ENCODE measurements at places on chromosomes 1 and 21. TPM values are rescaled to one million over a fixed set of nuclear protein-coding genes. Genes with fewer than 3 reads are reported as not detected.

GRCh38 chr21:41663805-41664788, 102.8 kb downstream of the RIPK4 start:
- H3K4me3 ChIP-seq, result no peak overlapping the region
- DNase-seq, result no peak
- H3K27me3 ChIP-seq, result no peaks in the 10 kb centered on the region
- H3K27ac ChIP-seq, result peak overlapping the region; percentile 82
- no peaks in the 10 kb centered on the region for H3K36me3 ChIP-seq
- H3K4me1 ChIP-seq, result peaks cover 24% of the 10 kb centered on the region

DNA sequence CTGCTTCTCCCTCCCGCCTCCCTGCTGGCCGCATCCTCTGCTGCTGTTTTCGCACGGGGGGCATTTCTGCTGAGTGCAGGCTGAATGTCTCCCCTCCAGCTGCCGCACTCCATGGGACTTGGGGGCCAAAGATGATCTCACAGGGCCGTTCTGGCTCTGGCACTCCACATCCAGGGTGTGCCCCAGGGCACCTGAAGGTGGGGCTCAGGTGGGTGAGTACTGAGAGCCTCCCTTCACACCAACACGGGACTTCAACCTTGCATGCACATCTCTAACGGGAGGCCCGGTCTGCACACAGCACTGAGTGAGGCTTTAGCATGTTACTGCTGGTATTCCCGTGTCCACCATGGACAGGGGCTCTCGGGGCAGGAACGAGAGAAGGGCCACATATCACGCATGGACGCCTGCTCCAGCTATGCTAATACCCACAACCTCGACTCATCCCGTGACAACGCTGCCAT, 88.9 kb downstream of the DMRTB1 start:
- H3K4me3 ChIP-seq, result no peak overlapping the region
- no peak for DNase-seq
- H3K27me3 ChIP-seq, result no peaks in the 10 kb centered on the region
- H3K27ac ChIP-seq, result no peak overlapping the region
- H3K4me1 ChIP-seq, result no peaks in the 10 kb centered on the region
- no peaks in the 10 kb centered on the region for H3K36me3 ChIP-seq

GRCh38 chr21:14353231-14353630, 29.7 kb downstream of the HSPA13 start:
- H3K27ac ChIP-seq, result no peak overlapping the region
- no peak overlapping the region for H3K4me3 ChIP-seq
- H3K36me3 ChIP-seq, result no peaks in the 10 kb centered on the region
- no peaks in the 10 kb centered on the region for H3K4me1 ChIP-seq
- no peak for DNase-seq

GRCh38 chr1:22919341-22920025, 53.2 kb downstream of the LACTBL1 start:
- H3K4me3 ChIP-seq, result no peak overlapping the region
- no peaks in the 10 kb centered on the region for H3K36me3 ChIP-seq
- H3K4me1 ChIP-seq, result no peaks in the 10 kb centered on the region
- no peaks in the 10 kb centered on the region for H3K27me3 ChIP-seq
- no peak for DNase-seq

DNA sequence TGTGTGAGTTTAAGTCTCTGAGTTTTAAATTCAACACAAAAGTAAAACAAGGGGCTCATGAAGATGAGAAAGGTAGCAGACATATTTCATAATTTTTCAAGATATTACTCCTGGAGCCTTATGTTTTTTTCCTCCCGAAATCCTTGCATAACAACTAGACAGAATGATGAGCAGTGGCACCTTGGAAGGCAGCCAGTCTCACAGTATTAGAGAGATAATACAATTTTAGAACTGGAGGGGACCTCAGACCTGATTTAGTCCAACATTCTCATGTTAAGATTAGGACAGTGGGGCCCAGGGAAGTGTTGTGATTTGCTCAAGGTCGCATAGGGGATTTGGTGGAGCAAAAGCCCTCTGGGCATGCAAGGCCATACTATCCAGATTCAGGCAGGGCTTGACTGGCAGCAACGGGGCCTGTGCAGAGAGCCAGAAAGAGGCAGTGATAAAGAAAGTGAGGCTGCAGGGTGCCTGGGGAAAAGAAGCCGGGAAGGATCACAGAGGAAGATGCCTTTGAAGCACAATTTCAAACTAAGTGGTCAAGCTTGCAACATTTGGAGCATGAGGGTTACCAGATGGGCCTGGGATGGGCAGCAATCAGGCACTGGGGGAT, 31.4 kb upstream of the BCL9 start:
- H3K36me3 ChIP-seq, result no peaks in the 10 kb centered on the region
- H3K27me3 ChIP-seq, result peaks cover 8% of the 10 kb centered on the region
- H3K4me1 ChIP-seq, result no peaks in the 10 kb centered on the region
- H3K27ac ChIP-seq, result no peak overlapping the region
- DNase-seq, result no peak
- no peak overlapping the region for H3K4me3 ChIP-seq

DNA sequence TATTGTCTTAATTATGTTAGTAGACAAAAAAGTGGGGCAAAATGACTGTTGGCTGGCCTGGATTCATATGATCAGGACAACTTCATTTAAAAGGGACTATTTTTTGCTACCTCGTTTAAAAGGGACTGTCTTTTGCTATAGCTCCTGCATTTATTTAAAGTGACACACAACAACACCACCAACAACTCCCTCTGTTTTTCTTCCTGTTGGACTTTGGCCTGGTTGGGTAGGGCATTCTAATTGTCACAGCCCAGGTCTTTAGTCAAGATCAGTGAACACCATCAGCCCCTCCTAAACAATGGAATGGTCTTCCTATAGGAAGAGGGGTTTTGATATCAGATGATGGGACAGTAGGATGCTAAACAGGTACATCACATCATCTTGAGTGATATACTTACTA, 241.8 kb downstream of the GPR52 start:
- no peaks in the 10 kb centered on the region for H3K4me1 ChIP-seq
- DNase-seq, result no peak
- no peak overlapping the region for H3K27ac ChIP-seq
- no peak overlapping the region for H3K4me3 ChIP-seq

DNA sequence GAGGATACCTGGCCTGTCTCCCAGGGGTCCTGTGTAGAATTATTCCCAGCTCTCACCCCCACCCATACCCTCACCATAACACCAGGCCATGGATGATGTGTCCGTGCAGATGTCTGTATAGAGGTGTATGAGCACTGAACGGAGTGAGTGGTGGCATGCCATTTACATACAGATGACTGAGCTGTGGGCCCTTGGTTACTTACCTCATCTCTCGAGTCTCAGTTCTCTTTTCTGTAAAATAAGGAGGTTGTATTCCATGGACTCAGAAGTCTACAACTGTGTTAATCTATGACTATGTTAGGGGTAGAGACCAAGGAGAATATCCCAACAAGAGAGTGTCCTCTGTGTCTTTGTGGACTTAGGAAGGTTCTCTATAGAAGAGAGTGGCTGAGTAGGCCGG, 65.6 kb upstream of the CD1D start:
- H3K27me3 ChIP-seq, result peaks cover 4% of the 10 kb centered on the region
- no peak overlapping the region for H3K27ac ChIP-seq
- H3K36me3 ChIP-seq, result no peaks in the 10 kb centered on the region
- DNase-seq, result no peak
- H3K4me1 ChIP-seq, result peaks cover 6% of the 10 kb centered on the region

DNA sequence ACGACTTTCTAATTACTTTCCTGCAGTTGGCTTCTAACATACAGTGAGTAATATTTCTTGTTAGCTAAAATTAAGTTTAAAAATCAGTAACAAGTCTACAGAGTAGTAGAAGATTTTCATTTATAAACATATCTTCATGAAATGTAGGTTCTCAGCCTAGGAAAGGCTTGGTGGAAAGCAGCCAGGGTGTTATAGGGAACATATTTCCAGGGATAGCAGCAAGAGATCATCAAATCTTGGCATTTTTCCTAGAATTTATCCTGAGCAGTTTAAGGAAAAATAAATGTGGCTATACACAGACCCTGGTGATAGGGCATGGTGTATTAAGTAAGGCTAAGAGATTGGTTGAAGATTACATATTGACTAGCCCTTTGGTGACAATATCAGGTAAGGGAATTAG, 203.5 kb upstream of the NEGR1 start:
- H3K4me1 ChIP-seq, result no peaks in the 10 kb centered on the region
- no peak for DNase-seq
- no peak overlapping the region for H3K27ac ChIP-seq
- H3K27me3 ChIP-seq, result no peaks in the 10 kb centered on the region
- no peaks in the 10 kb centered on the region for H3K36me3 ChIP-seq

DNA sequence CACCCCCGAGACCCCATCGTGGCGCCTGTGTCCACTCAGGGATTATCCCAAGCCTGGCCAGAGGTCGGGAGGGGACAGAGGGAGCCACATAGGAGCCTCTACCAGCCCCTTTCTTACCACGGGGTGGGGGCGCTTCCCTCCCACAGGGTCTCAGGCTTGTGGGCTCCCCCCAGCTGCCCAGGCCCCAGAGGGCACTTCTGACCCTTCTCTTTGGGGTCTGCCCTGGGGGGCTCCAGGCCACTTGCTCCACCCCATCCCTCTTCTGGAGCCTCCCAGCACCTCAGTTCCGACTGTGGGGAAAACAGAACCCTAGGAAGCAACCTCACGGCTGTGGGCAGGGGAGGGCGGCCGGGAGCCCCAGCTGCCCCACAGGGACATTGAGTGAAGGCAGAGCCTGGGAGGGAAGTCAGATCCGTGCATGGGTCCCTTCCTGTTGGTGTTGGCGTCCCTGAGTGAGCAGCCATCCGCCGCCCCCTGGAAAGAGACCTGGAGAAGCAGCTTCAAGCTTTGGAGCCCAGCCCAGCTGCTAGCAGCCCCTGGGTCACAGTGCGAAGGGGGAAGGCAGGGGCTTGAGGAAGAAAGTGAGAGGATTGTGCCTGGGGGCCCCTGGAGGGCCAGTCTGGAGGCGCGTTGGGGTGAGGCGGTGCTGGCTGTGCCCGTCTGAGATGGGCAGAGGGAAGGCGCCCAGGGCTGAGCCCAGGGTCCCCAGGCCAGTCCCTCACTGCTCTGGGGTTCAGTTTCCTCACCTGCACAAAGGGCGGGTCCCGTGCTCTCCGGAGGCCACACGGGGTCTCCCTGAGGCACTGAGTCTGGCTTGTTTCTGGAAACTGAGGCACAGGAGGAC, 22.1 kb downstream of the RRP1 start:
- no peak overlapping the region for H3K27ac ChIP-seq
- no peaks in the 10 kb centered on the region for H3K27me3 ChIP-seq
- DNase-seq, result no peak
- no peaks in the 10 kb centered on the region for H3K36me3 ChIP-seq
- H3K4me3 ChIP-seq, result peak overlapping the region; percentile 35
- H3K4me1 ChIP-seq, result peaks cover 18% of the 10 kb centered on the region

DNA sequence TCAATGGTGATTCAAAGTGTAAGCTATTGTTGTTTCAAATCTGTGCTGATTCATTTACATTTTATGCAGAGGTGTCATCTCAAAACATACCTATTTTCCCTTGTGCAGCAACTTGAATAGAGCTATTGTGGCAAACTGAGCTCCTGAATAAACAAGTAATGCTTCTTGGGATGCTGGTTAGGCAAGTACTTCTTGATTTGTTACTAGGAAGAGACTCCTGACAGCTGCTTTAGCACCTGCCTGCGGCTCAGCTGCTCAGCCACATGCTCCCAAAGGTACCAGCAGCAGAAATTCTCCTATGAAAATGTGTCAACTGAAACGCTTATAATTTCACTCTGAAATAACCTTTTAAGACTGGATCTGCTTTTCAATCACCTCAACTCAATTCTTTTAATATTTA, 352.3 kb downstream of the RYR2 start:
- no peaks in the 10 kb centered on the region for H3K36me3 ChIP-seq
- H3K27ac ChIP-seq, result no peak overlapping the region
- no peaks in the 10 kb centered on the region for H3K27me3 ChIP-seq
- H3K4me3 ChIP-seq, result no peak overlapping the region

- DNase-seq, result no peak
- H3K27me3 ChIP-seq, result no peaks in the 10 kb centered on the region
- no peaks in the 10 kb centered on the region for H3K4me1 ChIP-seq
- H3K27ac ChIP-seq, result no peak overlapping the region
These were observed 13.5 kb downstream of the SHISA4 start for GRCh38 chr1:201902198-201902597.

DNA sequence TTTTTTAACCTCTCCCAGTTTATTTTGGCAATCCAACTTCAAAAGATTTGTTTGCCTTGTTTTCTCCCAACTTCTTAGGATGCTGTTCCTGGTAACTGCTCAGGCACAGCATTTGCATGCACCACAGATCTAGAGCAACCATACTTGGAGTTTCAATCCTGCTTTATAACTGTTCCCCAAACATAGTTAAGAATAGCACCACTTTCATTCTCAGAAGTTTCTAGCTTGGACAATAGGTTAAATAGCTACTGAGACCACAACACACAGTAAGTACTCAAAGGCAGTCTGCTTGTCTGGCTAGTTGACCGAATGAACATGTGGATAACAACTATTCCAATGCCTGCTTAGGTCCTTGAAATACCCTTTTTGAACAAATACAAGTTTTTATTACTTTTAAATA, 76.8 kb downstream of the FOXJ3 start:
- DNase-seq, result no peak
- H3K4me1 ChIP-seq, result peaks cover 8% of the 10 kb centered on the region
- no peak overlapping the region for H3K4me3 ChIP-seq
- H3K27me3 ChIP-seq, result no peaks in the 10 kb centered on the region
- H3K27ac ChIP-seq, result no peak overlapping the region
- H3K36me3 ChIP-seq, result no peaks in the 10 kb centered on the region

GRCh38 chr1:94037392-94038229, 83.3 kb downstream of the ABCA4 start:
- peaks cover 6% of the 10 kb centered on the region for H3K4me1 ChIP-seq
- no peak for DNase-seq
- peak overlapping the region; percentile 66 for H3K27ac ChIP-seq
- no peak overlapping the region for H3K4me3 ChIP-seq
- no peaks in the 10 kb centered on the region for H3K36me3 ChIP-seq

- no peak overlapping the region for H3K27ac ChIP-seq
- DNase-seq, result no peak
- H3K4me1 ChIP-seq, result no peaks in the 10 kb centered on the region
- H3K4me3 ChIP-seq, result no peak overlapping the region
- H3K27me3 ChIP-seq, result peaks cover 3% of the 10 kb centered on the region
These were observed 44.9 kb upstream of the TINAGL1 start for GRCh38 chr1:31531177-31531999.

DNA sequence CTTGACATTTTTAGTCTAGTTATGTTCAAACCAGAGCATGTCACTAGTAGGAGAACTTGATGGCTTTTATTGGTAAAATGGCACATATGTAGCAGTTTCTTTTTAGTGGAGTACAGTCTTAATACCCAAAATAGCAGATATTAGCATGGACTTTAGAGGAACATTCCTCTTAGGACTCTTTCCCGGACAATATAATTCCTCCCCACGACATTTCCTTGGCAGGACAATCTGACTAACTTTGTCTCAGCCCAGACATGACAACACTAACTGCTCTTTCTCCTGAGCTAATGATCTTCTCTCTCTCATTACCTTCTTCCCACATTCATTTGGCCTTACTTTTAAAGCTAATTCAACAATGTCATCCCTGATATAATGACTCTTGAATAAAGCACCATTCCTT, 62.5 kb downstream of the ADAMTS1 start:
- no peak overlapping the region for H3K4me3 ChIP-seq
- H3K4me1 ChIP-seq, result no peaks in the 10 kb centered on the region
- no peak for DNase-seq
- no peak overlapping the region for H3K27ac ChIP-seq
- H3K36me3 ChIP-seq, result no peaks in the 10 kb centered on the region

Gene ADCY10
- total RNA-seq, result 0.10 TPM

Gene MPL
- not detected for total RNA-seq

Gene MYOC
- total RNA-seq, result not detected

Gene MYOM3
- total RNA-seq, result 0.05 TPM

Gene GCSAML
- not detected for total RNA-seq

Measured in Panc1 (cell line).